ENCODE measurements at places on chromosomes 3 and 15.

GRCh38 chr3:13705051-13705450 is 156.1 kb downstream of the FBLN2 start:
- DNase-seq, result no peak

GRCh38 chr15:80136854-80137253 is 15.9 kb upstream of the FAH start:
- no peak for DNase-seq

DNA sequence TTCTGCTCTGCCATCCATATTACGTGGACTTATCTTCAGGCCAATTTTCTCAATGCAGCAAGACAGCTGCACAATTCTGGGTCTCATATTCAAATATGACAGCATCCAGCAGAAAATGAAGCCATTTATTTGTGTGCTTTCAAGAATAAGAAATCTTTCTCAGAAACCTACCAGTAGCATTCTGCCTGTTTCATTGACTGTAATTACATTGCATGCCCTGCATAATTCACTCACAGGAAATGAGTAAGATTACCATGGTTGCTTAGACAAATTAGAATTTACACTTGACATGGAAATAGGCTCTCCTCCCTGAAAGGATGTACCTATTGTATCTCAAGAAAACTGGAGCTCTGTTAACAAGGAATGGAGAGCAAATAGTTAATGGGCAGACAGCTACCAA is 346.6 kb upstream of the DCBLD2 start:
- no peak for DNase-seq

DNA sequence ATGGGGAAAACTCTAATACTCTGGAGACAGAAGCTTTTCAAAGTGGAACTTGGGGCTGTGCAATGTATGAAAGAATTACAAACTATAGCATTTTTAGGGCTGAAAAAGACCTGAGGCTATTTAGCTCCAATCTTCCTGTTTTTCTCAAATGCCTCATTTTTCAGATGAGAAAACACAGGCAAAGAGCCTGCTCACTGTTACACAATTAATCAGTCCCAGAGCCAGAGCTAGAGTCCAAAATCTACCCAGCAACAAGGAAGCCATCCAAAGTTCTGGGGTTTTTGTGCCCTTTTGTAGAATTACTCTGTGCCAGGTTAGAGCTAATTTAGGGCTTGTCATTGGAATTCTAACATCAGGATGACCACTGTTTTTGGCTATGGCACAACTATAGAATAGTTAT is 45.5 kb downstream of the GPR149 start:
- no peak for DNase-seq

- DNase-seq, result no peak
Measured at GRCh38 chr3:188695241-188695640, 476.5 kb upstream of the TPRG1 start.

GRCh38 chr3:183824761-183825455 is 469 bp downstream of the MAP6D1 start:
- DNase-seq, result no peak

- no peak for DNase-seq
Measured at GRCh38 chr15:100005715-100006114, 272.5 kb upstream of the LYSMD4 start.

- no peak for DNase-seq
Measured at GRCh38 chr3:73056014-73056844, 5.2 kb upstream of the EBLN2 start.

- no peak for DNase-seq
Measured at GRCh38 chr3:124407260-124407659, 323.0 kb upstream of the UMPS start.

GRCh38 chr3:150077581-150078247 is 107.0 kb upstream of the PFN2 start:
- no peak for DNase-seq

All from T1000 (cell line).